ENCODE measurements at places on chromosomes 16 and 17.

- DNase-seq, result no peak
Observed at GRCh38 chr16:4052801-4053293, 63.4 kb downstream of the ADCY9 start.

GRCh38 chr17:33990943-33991706, 264.0 kb upstream of the CCL2 start:
- DNase-seq, result no peak

DNA sequence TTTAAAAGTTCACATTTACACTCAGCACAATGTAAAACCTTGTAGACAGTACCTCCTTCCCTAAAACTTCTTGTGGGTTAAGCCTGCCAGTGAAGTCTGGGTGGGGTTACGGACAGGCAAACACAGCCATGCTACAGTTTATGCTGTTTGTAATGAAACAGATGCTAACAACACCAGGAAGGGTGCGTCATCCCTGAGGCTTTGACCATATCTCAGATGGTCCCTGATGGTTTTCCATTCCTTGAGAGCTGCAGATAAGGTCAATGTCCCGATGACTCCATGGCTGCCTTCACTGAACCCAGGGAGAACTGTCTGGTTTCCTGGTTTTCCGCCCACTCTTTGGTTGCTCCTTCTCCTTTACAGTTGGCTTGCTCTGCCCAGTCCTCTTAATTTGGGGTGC, 29.1 kb downstream of the GAS7 start:
- no peak for DNase-seq

GRCh38 chr17:75266316-75267152, 4.5 kb downstream of the MIF4GD start:
- DNase-seq, result no peak

DNA sequence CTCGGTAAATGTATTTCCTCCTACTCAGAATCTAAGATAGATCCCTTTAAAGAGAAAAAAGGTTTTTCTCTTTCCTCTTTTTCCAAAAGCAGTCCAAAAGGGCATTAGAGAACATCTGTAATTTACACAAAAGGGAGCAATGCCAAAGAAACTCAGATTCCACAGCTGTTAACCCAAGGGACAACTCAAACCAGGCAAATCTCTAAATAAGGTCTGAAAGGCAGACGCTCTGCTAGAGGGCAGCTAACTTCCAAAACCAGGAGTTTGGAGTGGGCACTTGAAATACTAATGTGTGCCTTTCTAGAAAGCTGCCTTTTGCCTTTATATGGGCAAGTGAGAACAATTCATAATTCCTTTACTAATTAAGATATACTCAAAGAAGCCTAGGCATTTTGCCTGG, 435.7 kb downstream of the ZFHX3 start:
- no peak for DNase-seq

DNA sequence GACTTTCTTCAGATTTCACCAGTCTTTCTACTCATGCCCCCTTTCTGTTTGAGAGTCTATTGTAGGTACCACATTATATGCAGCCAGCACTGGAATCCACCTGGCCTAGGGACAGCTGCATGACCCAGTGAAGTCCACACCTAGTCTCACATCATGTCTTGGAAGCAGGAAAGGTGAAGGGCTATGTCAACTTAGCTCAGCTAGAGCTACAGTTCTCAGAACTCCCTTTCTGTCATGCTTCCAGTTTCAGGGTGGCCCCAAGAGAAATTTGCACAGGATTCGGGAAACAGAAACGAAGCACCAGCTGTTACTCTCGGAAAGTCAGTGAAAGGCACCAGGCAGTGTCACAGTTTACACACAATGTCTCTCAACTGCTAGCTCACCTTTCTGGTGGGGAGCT, 51.6 kb upstream of the NLRP1 start:
- no peak for DNase-seq

- no peak for DNase-seq
Observed at GRCh38 chr16:88804173-88804551, 573 bp downstream of the CDT1 start.

DNA sequence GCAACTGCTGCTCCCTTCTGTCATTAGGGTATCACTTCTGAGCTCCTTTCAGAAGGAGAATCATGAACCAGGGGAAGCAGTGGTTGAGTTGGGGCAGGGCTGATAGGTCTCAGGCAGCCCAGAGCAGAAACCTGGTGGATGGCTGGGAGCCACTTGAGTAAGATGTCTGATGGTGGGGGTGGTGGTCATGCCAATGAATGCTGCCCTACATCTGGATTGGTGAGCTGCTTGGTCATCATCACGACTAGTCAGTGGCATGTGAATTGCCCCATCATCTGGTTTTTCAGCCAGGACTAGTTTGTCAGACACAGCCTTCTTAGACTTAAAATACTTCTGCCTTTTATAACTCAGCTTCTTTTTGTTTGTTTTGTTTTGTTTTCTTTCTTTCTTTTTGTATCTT, 2.6 kb downstream of the GID4 start:
- no peak for DNase-seq

DNA sequence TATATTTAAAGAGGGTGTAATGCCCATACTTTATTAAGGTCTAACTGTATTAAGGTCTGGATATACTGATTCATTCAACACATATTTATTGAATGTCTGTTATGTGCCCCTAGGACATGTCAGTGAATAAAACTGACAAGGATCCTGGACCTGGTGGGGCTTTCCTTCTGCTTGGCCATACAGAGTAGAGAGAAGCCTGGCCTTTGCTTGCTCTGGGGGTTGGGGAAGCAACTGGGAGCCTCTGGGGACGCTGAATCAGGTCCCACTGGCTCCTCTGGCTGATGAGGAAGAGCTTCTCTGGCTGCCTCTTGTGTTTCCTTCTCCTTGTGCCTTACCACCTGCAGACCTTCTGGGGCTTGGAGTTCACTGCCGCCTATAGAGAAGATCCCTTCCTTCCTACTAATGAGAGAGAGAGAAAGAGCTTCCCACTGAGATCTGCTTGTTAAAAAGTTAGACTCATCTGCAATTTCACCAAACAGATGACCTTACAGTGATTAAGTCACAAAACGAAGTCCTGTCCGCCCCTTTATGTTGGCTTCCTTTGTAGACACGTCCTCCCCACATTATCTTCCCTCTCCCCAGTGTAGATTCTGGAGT, 49.7 kb downstream of the MSI2 start:
- no peak for DNase-seq
